ENCODE measurements at places on chromosomes 1 and 21.

DNA sequence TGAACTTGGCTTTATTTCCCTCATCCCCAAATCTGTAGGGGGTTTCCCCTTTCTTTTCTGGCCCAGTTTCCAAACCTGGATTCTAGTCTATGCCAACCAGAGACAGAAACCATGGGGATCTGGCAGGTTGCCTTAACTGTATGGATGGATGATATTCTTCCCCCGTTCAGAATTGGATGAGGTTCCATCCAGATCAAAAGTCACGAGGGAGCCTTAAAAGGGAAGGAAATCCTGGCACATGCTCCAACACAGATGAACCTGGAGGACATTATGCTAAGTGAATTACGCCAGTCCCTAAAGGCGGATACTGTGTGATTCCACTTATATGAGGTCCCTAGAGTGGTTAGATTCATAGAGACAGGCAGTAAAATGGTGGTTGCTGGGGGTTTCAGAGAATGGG, 124.4 kb downstream of the HUNK start:
- no peak for DNase-seq

GRCh38 chr1:213286235-213286634, 235.2 kb downstream of the RPS6KC1 start:
- no peak for DNase-seq

- no peak for DNase-seq
Observed at GRCh38 chr1:21623410-21623961, 45.7 kb downstream of the RAP1GAP start.

- no peak for DNase-seq
Observed at GRCh38 chr1:178457651-178458050, 39.1 kb downstream of the CLEC20A start.

GRCh38 chr1:205285381-205286101, 36.0 kb downstream of the NUAK2 start:
- DNase-seq, result peak; percentile 61

- DNase-seq, result no peak
Observed at GRCh38 chr1:111127923-111128643, 11.8 kb downstream of the DRAM2 start.

DNA sequence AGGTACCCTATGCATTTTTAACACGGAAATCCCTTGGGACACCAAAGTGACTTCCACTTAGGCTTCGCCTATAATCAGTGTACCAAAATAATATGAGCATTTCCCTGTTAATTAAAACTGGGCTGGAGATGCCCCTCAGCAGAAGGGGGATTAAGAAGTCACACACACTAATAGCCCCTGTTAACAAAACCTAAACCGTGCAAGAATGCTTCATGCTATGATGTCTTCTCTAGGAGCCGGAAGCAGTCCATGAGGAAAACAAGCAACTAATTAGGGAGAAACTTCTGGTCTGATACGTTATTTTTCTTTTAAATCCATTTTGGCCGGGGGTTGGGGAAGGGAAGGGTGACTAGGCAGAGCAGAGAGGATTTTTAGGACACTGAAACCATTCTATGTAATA, 123.4 kb downstream of the ESRRG start:
- no peak for DNase-seq

GRCh38 chr1:84582802-84583587, 8.8 kb upstream of the CTBS start:
- DNase-seq, result no peak

- no peak for DNase-seq
Observed at GRCh38 chr1:176692988-176693696, 230.2 kb downstream of the PAPPA2 start.
